Chondrocyte (in vitro differentiated cells): ENCODE measurements at places on chromosomes 6 and 20. TPM values are rescaled to one million over a fixed set of nuclear protein-coding genes. Genes with fewer than 3 reads are reported as not detected.

- H3K36me3 ChIP-seq, result no peaks in the 10 kb centered on the region
- peaks cover 2% of the 10 kb centered on the region for H3K27me3 ChIP-seq
- H3K4me3 ChIP-seq, result no peak overlapping the region
- DNase-seq, result no peak
- peaks cover 3% of the 10 kb centered on the region for H3K4me1 ChIP-seq
These were observed 140.3 kb downstream of the ANKRD60 start for GRCh38 chr20:58088105-58088504.

- DNase-seq, result no peak
- no peaks in the 10 kb centered on the region for H3K27me3 ChIP-seq
- peaks cover 6% of the 10 kb centered on the region for H3K36me3 ChIP-seq
- H3K4me3 ChIP-seq, result no peak overlapping the region
These were observed 8.9 kb downstream of the FAM217B start for GRCh38 chr20:59948828-59949720.

DNA sequence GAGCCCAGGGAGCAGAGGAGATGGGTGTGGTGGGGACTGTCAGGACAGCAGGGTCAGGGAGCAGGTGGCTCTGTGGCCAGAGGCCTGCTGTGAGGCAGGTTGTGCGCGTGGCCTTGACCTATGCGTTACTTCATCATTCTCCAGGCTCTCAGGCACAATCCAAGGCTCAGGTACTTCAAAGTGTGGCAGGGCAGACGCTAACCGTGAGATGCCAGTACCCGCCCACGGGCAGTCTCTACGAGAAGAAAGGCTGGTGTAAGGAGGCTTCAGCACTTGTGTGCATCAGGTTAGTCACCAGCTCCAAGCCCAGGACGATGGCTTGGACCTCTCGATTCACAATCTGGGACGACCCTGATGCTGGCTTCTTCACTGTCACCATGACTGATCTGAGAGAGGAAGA lies 535 bp downstream of the NCR2 start:
- H3K4me1 ChIP-seq, result no peaks in the 10 kb centered on the region
- peaks cover 1% of the 10 kb centered on the region for H3K36me3 ChIP-seq
- no peak overlapping the region for H3K4me3 ChIP-seq
- H3K27ac ChIP-seq, result no peak overlapping the region
- peaks cover 45% of the 10 kb centered on the region for H3K27me3 ChIP-seq

- no peaks in the 10 kb centered on the region for H3K36me3 ChIP-seq
- peaks cover 2% of the 10 kb centered on the region for H3K27me3 ChIP-seq
- no peak overlapping the region for H3K4me3 ChIP-seq
- no peak for DNase-seq
These were observed 59.5 kb downstream of the ID4 start for GRCh38 chr6:19896693-19897010.

PSMF1 gene
- 99.4 to 117 TPM (median 110 TPM) in 3 replicates for total RNA-seq

HCRTR2 gene
- total RNA-seq, result not detected in 3 replicates

SPACA1 gene
- not detected in 3 replicates for total RNA-seq
